Hindlimb muscle (tissue), 1 donor: ENCODE measurements at places on chromosomes 16 and 17.

- DNase-seq = no peak
Observed at GRCh38 chr17:44155488-44155887, 13.8 kb downstream of the HROB start.

GRCh38 chr16:11484691-11485258 lies 101.9 kb downstream of the LITAF start:
- DNase-seq = no peak

DNA sequence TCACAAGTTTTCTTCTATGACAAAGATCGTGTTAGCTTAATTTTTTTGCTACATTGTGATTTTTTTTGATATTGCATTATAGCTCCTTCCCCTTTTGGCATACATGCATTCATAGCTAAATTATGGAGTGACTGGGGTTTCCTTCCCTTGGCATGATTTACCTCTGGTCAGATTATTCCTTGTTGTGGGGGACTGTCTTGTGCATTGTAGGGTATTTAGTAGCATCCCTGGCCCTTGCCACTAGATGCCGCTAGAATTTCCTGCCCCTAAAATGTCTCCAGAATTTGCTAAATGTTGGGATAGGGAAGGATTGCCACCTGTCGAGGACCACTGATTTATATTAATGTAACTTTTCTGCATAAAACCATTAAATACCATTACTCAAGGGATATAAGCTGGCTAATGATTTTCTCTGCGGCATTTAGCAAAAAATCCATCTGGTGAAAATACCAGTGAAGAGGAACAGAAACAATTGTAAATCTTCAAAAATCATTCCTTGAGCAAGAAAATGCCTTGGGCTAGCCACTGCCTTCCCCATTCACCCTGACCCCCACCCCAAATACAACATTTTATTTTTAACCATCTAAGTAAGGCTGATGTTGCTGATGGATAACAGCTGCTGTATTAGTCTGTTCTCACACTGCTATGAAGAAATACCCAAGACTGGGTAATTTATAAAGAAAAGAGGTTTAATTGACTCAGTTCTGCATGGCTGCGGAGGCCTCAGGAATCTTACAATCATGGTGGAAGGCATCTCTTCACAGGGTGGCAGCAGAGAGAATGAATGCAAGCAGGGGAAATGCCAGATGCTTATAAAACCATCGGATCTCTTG lies 195.2 kb downstream of the MAP2K6 start:
- DNase-seq = no peak

DNA sequence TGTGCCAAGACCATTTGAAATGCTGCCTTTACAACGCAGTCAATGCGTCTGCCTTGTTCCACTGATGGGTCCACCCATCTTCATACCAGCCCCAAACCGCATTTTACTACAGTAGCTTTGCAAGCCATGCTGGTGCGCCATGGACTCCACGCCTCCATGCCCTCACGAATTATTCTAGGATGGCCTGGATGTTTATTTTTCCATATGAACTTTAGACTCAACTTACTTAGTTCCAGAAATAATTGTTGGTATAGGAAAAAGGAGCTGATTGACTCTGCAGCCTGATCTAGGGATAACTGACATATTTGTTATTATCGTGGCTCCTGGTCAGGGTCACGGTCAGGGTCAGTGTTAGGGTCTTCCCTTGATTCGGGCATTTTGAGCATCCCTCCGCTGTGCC lies 70.0 kb upstream of the ZNF469 start:
- no peak for DNase-seq

DNA sequence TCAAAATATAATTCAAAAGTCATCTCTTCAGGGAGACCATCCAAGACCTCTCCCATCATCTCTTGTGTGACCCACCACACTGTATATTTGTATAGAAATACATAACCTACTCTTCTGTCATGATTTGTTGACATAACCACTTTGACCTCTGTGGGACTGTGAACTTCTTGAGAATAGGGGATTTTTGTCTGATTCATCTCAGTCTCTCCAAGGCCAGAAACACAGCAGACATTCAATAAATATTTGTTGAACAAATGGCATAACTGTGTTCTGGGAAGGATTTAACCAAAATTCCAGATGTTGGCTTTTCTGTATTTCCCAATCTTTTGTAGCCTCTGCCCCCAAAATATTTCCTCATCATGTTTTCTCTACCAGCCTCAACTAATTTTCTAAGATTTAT lies 169.7 kb downstream of the CDH11 start:
- no peak for DNase-seq

DNA sequence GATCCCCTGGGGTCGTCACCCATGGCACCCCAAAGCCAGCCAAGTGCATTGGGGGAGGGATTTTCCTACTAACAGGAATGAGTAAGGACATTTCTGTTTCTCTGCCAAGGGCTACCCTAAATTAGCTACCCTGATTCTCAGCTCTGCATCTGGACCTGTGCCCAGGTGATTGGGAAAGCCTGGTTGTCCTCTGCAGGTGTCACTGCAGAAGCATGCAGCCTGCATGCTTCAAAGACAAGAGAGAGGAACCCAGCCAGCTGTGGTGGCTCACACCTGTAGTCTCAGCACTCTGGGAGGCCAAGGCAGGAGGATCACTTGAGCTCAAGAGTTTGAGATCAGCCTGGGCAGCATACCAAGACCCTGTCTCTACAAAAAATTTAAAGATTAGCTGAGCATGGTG lies 19.6 kb downstream of the BEAN1 start:
- no peak for DNase-seq

DNA sequence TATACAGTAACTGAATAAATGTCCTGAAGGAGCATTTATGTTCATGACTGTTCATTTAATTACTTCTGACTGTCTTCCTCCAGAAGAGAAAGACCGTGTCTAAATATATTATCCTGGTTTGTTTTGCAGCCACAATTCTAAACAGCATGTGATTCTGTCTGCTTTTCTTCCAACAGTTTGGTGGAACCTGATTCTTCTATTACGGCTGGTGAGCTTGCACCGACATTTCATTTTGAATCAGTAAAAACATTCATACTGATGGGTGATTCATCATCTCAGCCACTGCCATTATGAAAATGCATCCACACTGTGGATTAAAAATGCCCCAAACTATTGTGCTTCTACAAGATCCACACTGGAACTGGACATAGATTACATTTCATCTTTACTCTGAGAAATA lies 16.9 kb downstream of the KNOP1 start:
- no peak for DNase-seq

DNA sequence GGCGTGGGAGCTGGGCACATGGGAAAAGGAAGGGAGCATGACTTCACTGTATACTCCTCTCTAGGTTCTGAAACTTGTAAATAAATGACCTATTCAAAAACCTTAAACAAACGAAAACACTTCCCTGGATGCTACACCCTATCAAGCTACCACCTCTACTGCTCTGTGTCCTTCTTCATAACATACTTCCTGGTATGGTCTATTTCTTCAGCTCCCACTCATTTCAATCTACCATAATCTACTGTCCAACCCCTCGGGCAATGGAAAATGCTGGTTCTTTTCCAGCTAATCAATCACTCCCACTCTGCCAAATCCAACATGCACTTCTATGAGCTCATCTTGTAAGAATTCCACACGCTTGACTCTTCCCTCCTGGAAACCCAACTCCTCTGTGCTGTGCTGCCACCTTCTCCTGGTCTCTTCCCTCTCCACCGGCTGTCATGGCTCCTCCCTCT lies 42.4 kb downstream of the AMFR start:
- no peak for DNase-seq

DNA sequence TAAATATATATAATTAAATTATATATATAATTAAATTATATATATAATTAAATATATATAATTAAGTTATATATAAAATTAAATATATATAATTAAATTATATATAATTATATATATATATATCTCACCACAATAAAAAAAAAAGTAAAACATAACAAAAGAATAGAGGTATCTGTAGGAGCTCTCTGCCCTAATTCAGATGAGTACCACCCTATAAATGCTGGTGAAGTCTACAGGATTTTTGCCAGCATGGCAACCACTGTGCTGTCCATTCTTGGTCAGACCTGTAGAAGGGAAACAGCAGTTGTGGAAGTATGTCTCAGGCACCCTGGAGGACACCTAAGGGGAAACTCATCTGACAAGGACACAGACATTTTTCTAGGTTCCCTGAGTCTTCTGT lies 259.7 kb downstream of the PRKCA start:
- no peak for DNase-seq

DNA sequence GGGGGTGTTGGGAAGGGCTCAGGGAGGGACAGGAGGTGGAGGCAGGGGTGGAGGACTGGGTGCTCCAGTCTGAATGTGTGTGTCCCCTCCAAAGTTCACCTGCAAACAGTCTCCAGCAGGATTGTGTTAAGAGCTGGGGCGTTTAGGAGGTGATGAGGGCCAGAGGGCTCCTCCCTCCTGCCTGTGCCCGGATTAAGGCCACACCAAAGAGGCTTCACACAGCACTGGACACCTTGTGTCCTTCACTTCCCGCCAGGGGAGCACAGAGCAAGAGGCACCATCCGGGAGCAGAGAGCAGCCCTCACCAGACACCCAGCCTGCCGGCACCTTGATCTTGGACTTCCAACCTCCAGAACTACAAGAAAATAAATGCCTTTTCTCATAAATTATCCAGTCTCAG lies 30.2 kb upstream of the ENPP7 start:
- no peak for DNase-seq

GRCh38 chr17:5555254-5555653 lies 29.1 kb downstream of the NLRP1 start:
- no peak for DNase-seq
